ENCODE measurements at places on chromosomes 3 and 15.

- DNase-seq: peak; percentile 60
Measured at GRCh38 chr15:71199384-71200351, 84.4 kb downstream of the THSD4 start.

GRCh38 chr3:55441499-55441898, 45.6 kb downstream of the WNT5A start:
- DNase-seq: no peak

GRCh38 chr3:115831864-115832263, 208.6 kb downstream of the GAP43 start:
- no peak for DNase-seq

DNA sequence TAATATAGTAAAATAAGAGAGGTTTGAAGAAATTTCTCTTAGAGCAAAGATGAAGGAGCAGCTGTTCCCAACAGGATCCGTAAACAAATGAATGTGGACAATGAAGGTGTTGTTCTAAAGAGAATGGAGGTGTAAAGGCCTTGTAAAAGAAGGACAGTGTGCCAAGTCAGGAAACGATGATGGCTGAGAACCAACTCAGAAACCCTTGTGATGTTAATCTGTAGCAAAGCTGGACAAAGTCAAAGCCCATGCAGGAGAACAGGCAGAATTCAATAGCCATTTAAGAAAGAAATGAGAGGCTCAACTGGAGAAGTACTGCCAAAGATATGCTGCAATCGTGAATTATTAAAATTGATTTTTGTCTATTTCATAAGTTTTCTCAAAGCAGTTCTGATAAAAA, 192.2 kb downstream of the MBNL1 start:
- no peak for DNase-seq

All from islet precursor cell (in vitro differentiated cells).